ENCODE measurements at places on chromosomes 11 and 22. TPM values are rescaled to one million over a fixed set of nuclear protein-coding genes. Genes with fewer than 3 reads are reported as not detected.

The PAX6 gene
- total RNA-seq: 2.7 TPM

DNA sequence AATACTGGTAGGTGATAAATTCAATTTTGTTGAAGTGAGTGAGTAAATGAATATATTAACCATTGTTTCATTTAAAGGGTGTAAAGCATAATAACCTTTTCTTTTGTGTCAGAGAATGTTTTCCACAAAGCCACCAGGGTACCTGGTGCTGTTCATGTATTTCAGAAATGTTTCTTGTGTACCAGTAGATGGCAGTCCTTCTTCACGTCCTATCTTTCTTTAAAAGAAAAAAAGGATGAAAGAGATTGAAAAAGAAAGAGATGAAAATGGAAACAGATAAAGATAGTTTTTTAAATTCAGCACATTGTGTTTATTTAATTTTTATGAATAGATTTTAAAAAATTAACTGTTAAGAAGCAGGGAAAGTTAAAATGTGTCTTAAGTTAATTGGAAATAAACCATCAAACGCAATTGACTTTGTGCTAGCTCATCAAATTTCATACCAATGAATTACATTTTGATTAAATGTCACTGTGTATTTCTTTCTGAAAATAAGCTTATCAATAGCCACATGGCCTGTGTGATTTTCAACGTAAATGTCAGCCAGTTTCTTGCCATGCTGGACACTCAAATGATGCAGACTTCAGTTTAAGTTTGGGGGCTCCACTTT, 65.5 kb upstream of the CHORDC1 start:
- no peak for DNase-seq

The GGTLC3 gene
- total RNA-seq: 0.56 TPM

DNA sequence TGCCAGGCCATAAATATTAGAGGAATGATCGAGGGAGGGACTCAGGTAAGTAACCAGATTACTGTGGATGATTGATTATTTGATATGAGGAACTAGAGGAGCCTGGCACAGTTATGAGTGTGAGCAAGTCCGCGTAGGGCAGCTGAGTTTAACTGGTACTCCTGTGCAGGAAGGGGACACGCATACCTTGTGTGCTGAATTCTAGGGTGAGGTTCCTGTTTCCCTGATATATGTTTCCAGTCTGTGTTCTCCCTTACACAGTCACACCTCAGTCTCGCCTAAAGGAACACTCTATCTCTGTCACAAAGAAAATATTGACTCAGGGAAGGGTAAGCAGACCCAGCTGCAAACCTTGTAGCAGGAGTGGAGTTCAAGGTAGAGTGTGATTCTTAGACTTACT, 17.4 kb downstream of the SGSM3 start:
- DNase-seq: no peak

The MS4A12 gene
- not detected for total RNA-seq

DNA sequence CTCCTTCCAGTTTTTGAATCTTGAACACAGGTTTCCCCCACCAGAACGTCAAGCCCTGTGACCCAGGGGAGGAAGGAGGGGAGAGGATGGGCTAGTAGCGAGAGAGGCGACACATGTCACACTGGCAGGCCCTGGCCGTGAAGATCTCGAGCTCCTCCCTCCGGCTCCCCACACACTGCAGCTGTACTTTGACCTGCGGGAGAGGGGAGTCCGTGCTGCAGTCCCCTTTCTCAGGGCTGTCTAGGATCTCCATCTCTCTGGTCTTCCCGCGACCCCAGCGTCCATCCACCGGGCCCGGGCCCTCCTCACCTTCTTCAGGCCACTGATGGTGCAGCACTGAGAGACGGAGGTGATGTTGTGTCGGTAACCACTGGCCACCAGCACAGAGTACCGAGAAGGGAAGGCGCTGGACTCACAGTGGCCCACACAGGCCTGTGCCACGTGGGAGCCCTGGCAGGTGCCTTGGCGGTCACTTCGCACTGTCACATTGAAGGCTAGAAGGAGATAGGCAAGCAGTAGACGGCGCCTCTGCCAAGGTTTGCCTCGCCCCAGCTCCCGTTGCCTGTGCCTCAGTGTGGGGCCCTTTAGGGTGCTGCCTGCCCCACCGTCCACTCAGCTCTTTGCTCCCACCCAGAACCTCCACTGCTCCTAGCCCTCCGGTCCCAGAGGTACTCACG, 873 bp downstream of the GPHA2 start:
- DNase-seq: no peak

The CHRDL2 gene
- 0.21 TPM for total RNA-seq
